Neuronal stem cell (in vitro differentiated cells): ENCODE measurements at places on chromosomes 12 and 14.

- H3K27ac ChIP-seq = no peak overlapping the region
- H3K27me3 ChIP-seq = no peaks in the 10 kb centered on the region
Observed at GRCh38 chr14:64998455-64998931, 11.8 kb downstream of the FNTB start.

DNA sequence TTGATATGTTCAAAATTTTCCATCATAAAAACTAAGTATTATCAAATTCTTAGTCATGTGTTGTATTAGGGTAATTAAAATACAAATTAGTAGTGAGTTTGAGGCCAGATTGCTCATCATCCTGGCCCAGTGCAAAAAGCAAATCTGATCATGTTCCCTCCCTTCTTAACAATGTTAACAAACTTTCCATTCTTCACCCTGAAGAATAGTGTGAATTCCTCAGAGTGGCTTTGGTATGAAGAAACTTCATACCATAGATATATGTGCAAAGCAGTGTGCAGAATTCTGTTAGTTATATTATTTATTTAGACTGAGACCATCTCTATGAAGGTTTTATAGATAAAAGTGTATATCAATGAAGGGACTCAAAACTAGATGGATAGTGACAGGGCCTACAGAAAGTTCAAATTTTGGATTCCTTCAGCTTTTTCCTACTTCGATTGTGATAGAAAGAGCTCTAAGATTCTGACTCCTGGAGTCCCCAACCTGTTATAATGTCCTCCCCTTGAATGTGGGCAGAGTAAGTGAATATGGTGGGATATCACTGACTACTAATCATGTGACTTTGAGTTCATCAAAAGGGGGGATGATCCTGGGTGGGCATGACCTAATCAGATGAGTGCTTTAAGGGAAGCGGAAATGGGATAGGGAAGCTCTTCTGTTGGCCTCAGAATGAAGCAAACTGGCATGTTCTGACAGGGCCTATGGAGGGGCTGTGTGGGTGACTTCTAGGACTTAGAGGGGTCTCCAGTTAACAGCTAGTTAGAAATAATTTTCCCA is 271.4 kb downstream of the BTG1 start:
- H3K27ac ChIP-seq = no peak overlapping the region
- no peak overlapping the region for H3K4me3 ChIP-seq
- no peaks in the 10 kb centered on the region for H3K36me3 ChIP-seq
- DNase-seq = no peak
- no peaks in the 10 kb centered on the region for H3K27me3 ChIP-seq

- DNase-seq = no peak
- H3K27ac ChIP-seq = no peak overlapping the region
- no peaks in the 10 kb centered on the region for H3K27me3 ChIP-seq
- H3K4me3 ChIP-seq = no peak overlapping the region
- H3K36me3 ChIP-seq = no peaks in the 10 kb centered on the region
- peaks cover 8% of the 10 kb centered on the region for H3K4me1 ChIP-seq
Observed at GRCh38 chr14:75976826-75977581, 4.8 kb downstream of the TGFB3 start.

DNA sequence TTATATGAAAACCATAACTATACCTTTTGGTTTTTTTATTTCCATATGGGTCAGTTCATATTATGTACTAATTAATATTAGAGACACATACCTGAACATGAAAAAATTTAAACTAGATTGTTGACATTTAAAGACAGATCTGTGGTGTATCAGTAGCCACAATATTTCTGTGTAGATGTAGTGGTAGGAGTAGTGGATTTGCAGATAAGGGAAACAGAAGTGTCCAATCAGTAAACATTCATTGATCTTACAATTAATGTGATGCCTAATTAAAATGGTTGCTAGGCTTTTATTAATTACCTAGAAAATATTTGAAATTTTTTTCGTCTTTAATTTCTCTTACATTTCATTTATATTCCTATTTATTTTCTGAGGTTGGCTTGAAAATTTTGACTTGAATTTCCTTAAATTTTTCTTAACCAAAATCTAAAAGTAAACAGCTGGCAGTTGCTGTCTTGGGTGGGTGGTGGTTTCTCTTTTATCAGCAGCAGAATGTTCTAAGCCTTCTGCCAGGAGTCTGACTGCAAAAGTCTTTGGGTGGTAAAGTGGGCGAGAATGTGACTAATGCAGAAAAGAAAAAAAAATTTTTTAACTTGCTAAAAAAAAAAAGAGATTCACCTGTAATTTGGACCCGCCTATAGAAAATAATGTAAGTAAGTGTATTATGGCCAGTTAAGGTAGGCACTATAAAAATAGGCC is 2.4 kb downstream of the FGFR1OP2 start:
- no peaks in the 10 kb centered on the region for H3K27me3 ChIP-seq
- DNase-seq = no peak
- H3K4me1 ChIP-seq = no peaks in the 10 kb centered on the region
- no peak overlapping the region for H3K4me3 ChIP-seq
